ENCODE measurements at places on chromosomes 12 and 14.

DNA sequence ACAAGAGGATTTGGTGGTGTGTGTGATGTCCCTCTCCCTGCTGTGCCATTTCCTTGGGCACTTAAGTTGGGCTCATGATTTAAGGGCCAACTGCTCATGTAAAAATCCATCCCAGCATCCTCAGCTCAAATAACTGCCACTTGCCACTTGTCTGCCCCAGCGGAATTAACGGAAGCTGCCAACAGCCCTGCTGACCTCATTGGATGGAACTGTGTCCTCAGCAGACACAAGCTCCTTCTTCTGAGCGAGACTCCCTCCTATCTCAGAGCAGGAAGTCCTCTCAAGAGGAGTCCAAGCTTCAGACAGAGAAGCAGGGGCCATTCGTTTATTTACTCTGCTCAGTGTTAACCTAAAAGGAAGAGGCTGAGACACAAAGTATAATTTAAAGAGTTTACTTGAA, 29.6 kb upstream of the PRMT8 start:
- no peak for DNase-seq

- no peak for DNase-seq
These were observed 264.2 kb downstream of the ADAMTS20 start for GRCh38 chr12:43287706-43288383.

GRCh38 chr14:70061108-70061507, 127.6 kb downstream of the SLC8A3 start:
- no peak for DNase-seq

- DNase-seq: no peak
These were observed 518.7 kb downstream of the TMEM121 start for GRCh38 chr14:106044949-106045596.

DNA sequence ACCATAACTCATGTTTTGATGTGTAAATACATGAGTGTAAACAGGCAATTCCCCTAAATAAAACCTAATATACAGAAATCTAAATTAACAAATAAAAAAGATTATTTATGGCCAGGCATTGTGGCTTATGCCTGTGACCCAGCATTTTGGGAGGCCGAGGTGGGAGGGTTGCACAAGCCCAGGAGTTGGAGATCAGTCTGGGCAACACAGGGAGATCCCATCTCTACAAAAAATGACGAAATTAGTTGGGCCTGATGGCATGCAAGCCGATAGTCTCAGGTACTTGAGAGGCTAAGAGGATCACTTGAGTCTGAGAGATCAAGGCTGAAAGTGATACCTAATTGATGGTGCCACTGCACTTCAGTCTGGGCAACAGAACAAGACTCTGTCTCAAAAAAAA, 48.7 kb downstream of the BCAT1 start:
- DNase-seq: no peak

DNA sequence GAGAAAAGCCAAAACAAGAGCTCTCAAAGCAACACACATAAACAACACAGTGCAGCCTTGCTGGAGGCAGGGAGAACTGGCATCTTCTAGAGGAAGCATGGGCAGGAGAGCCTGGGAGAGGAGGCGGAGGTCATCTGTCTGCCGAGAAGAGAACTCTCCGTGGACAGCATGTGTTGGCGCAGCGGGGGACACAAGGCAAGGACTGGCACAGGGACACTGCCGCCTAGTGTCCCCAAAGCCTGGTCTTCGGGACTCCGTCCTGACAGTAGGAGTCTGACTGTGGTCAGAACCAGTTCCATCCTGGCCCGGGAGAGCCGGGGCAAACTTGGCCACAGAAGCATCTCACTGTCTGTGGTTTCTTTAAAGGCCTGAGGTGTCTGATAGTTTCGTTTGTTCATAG, 47.3 kb downstream of the KCNA1 start:
- DNase-seq: no peak

DNA sequence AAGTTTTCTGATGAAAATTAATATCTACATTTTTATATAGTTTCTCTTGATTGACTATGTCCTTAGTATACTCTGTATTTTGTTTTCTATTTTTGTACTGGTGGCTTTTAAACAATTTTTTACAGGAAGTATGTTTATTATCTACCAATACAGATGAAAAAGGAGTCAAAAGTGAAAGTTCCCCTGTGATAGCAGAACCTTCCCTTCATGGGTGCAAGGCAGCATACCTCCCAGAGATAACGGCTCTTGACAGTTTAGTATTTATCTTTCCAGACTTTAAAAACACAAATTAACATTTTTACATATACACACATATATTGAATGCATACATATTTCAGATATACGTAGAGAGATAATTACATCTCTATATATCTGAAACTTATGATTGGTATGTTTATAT, 17.1 kb upstream of the FAM234B start:
- no peak for DNase-seq

- DNase-seq: no peak
These were observed 423 bp downstream of the FGD6 start for GRCh38 chr12:95216711-95217376.

DNA sequence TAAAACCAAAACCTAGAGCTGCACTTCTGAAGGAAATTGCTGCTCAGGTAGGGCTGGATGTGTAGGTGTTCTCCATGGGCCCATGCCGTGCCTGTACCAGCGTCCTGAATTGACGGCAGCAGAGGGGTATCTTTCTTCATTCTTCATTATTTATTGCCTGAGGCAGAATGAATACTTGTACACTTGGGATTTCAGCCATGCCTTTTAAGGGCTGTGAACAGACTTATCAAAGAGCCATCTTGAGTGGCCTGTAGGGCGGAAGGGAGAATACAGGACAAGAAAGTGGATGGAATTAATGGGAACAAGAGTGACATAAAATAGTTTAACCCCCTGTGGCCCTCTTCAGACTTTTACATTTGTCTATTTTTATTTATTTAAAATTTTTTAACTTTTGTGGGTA, 61.4 kb downstream of the RASSF3 start:
- no peak for DNase-seq

- no peak for DNase-seq
These were observed 111.3 kb downstream of the RMST start for GRCh38 chr12:97573901-97574300.

GRCh38 chr14:66445936-66446335, 40.2 kb upstream of the CCDC196 start:
- DNase-seq: no peak

GRCh38 chr14:50475460-50475859, 56.9 kb downstream of the MAP4K5 start:
- DNase-seq: no peak

DNA sequence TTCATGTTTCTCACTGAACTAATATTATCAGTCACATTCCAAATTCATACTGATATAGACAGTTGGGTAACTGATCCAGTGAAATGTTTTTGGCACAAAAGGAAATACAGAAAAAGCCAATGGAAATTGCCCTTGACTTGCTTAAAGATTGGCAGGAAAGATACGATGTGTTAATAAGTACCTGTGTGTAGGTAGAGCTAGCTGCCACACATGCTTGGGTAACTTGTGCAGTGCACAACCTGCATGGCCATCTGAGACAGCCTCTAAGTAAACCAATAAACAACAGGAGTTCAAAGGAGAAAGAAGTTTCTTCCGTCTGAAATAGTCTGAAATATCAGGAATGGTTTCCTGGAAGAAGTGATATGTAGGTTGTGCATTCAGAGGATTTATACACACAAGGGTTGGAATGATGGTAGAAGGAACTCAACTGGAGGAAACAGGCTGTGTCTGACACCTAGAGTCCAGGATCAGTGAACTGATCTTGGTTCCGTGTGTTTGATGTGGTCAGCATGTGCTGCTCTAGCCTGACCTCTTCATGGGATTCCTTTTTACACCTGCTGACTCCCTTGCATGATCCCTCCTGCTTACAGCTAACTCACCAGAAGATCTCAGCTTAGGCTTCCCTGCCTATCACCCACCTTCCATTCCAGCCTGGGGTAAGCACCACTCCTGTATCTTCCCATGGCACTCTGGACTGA, 81.4 kb upstream of the KRR1 start:
- DNase-seq: no peak

GRCh38 chr14:62015945-62016344, 253.7 kb downstream of the SNAPC1 start:
- no peak for DNase-seq

DNA sequence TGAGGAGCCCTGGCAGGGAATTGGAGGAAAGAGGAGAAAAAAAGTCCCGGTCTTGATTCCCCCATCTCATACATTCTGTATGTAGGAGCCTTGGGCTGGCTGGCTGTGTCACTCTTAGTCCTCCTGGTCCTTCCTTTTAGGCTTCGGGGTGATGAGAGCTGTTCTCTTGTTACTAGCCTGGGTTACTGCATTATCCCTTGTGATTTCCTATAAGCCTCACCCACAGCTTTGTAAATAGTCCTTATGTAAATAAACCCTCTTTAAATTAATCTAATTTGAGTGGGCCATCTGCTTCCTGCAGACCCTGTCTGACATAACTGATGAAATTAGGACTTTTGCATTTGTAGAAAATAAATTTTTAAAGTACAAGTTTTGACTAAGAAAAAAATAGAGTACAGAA, 19.2 kb downstream of the DNM1L start:
- no peak for DNase-seq

- no peak for DNase-seq
These were observed 2.6 kb upstream of the PLEKHG3 start for GRCh38 chr14:64701660-64702059.

- DNase-seq: no peak
These were observed 1.7 kb upstream of the SELPLG start for GRCh38 chr12:108635201-108635996.

GRCh38 chr14:25537846-25538455, 488.0 kb upstream of the STXBP6 start:
- no peak for DNase-seq

DNA sequence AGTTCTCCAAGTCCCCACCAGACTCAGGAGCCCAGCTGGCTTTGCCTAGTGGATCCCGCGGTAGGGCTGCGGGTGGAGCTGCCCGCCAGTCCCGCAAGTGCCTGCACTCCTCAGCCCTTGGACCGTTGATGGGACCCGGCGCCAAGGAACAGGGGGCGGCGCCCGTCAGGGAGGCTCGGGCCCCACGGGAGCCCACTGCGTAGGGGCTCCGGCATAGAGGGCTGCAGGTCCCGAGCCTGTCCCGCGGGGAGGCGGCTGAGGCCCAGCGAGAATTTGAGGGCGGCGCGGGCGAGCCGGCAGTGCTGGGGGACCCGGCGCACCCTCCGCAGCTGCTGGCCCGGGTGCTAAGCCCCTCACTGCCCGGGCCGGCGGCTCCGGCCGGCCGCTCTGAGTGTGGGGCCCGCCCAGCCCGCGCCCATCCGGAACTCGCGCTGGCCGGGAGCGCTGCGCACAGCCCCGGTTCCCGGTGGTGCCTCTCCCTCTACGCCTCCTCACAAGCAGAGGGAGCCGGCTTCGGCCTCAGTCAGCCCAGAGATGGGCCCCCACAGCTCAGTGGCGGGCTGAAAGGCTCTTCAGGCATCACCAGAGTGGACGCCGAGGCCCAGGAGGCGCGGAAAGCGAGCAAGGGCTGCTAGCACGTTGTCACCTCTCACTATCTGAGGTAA, 452.4 kb upstream of the LRFN5 start:
- DNase-seq: no peak

DNA sequence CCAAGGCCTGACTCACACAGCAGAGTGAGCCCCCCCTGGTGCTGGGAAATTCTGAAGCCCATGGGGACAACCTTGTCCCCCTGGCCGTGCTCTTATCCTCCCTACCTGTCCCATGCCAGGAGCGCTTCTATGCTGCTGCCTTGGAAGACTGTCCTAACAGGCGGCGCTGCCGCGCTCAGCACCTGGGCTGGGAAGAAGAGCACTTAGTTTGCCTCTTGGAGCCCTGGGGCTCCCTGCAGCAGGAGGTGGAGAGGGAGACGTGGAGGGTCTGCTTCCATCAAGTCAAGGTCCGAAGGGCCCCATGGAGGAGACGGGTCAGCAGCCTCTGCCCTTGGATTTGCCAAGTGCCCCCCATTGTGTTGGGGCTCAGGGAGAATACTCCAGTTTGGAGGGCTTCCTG, 300.5 kb downstream of the CACNA1C start:
- no peak for DNase-seq

DNA sequence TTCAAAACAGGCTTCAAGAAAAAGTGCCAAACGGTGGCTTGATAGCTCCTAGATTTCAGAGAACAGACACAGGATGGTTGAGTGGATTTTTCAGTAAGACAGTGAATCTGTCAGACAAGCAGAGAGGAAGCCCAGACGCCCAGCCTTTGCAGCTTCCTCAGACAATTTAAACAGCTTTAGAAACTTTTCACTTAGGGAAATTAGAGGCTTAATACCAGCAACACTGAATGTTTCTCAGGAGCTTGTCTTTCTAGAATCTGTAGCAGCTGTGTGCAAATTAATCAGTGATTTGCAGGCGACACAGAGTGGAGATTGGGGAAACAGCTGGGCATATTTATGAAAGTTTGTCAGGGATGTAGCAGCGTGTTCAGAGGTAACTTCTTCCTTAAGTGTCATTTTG, 362.1 kb downstream of the GALC start:
- DNase-seq: no peak

DNA sequence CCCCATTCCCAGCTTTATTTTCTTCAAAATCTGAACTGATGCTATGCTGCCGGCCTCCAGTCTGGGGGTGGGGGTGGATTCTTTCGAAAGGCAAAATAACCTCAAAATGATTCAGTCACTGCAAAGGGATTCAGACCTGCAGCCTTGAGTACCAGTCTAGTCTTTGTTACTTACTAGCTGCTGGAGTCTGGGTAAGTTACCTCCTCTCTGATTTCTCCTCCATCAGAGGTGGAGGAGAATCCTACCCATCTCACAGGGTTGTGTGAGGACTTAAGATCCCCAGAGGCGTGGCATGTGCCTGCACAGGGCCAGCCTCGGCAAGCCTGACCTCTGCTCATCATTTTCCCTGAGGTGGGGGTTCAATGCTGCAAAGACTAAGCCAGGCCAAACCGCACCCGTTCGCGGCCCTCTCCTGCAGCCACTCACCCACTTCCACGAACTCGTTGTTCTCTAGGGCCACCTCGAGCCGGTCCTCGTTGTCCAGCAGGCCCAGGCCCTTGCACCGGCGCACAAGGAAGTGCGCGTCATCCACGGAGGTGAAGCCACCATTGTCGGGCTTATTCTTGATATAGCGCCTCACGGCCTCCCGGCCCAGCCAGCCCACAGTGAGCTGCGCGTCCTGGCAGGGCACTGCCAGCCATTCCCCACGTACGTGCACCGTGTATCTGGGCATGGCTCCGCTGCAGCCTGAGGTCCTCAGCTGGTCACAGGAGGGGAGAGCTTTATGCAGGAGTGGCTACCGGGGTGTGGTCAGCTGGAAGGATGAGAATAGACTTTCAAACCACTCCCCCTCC, 709 bp downstream of the HAL start:
- no peak for DNase-seq

- no peak for DNase-seq
These were observed 59.5 kb upstream of the DUSP6 start for GRCh38 chr12:89411846-89412245.

DNA sequence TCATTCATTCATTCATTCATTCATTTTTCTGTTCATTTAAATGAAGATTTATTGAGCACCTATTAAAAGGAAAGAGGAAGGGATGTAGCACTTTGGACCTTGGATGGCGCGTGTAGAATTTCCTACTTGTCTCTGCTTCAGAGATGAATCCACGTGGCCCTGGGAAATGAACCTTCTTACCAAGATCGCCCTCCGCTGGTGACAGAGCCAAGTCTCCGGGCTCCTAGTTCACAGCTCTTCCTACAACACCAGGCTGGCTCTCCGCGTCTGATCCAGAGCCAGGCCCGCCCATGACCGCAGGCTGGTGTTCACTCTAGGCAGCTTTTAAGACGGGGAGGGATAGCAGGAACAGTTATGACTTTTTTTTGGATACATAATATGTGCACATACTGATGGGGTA, 70.9 kb upstream of the PIWIL1 start:
- DNase-seq: no peak

GRCh38 chr14:77407158-77407557, 16.2 kb downstream of the NOXRED1 start:
- no peak for DNase-seq

- no peak for DNase-seq
These were observed 113.8 kb upstream of the G2E3 start for GRCh38 chr14:30445011-30445793.
